ENCODE measurements at places on chromosomes 3 and 15.

DNA sequence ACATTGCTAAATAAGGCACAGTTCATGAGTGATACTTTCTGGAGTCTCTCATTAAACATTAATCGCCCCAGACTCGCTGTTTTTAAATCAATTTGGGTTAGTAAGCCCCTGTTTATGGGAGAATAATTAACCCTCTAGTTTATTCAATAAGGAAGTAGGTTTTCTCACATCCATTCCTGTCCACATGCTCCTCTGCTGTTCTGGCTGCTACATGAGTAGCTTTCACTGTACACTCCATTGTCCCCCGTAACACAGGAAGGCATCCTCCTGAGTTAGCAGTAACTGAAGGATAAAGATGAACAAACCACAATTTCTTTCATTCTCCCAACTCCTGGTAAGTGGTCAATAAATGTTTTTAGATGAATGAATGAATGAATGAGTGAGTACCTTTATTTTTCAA is 378.5 kb downstream of the DIPK2A start:
- no peak for DNase-seq

DNA sequence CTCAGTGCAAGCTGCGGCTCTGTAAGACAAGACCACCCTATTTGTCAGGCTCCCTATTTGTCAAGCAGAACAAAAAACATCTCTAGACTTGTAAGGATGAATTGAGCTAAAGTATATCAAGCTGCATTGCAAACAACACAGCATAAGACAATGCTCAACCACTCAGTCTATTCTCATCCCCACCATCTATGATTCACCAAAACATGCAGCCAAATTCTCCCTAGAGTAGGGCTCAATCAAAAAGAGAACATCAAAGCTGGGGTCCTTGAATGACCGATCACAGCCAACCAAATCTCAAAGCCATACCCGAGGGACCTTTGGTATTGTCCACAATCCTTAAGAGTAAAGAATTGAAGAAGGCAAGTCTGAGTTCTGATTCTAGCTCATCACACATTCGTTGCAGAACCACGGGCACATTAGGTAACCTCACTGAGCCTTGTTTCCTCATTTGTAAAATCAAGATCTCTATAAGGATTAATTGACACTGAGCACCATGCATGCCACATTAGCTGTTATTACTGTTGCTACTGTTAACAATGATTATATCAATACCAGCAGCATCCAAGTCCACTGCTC is 31.2 kb downstream of the RFTN1 start:
- DNase-seq: no peak

DNA sequence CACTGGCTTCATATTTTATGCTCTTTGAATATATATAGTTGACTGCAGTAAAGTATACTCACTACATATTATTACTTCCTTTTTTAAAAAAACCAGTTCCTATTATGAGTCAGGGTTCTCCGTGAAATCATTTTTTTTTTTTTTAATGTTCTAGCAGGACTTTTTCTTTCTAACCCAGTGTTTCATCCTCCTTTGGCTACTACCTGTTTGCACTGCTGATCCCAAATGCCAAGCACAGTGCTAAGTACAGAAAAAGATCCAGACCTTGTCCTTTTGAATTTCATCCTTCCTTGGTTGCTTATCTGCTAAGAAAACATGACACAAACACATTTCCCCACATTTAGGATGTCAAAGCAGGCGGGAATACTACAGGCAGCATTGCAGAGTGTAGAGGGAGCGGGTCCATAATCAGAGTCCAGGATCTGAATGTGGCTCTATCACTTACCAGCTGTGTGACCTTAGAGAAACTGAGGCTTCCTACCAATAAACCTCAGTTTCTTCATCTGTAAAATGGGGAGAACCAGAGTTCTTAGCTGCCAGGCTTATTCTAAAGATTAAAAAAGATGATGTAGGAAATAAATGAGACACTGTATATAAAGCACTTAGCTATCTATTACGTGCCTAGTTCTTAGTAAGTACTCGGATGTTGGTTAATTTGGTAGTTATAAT is 37.2 kb upstream of the ANPEP start:
- DNase-seq: no peak

DNA sequence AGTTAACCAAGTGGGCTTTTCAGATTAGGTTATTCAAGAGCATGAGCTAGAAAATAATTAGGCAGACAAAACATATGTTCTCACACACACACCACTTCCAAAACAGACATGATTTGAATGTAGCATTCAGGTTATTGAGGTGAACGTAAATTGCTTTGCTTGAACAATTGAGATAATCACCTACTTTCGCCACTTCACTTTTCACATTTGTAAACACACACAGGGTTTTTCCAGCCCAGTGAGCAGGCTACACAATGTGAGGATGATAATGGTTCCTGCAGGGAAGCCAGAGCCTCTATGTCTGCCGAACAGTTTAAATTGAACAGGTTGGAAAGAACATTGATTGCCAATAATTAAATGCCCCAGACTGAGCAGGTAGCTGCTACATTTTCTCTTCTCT is 560.8 kb downstream of the OCA2 start:
- no peak for DNase-seq

DNA sequence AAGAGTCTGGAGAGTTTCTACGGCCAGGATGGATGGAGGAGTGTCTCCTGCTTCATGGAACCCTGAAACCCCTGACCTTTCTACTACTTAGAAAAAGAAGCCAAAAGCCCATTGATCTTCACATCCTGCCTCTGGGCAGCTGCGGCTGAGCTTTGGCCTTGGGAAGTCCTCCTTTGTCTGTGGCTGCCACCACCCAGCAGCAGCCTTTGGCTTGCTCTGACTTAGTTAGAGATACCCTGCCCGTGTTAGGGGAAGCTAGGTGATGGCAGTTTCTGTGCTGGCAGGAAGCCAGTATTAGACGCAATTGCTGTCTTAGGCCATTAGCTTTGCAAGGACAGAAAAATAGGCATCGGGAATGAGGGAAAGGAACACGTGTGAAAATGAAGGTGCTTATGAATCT is 18.8 kb downstream of the APH1B start:
- DNase-seq: no peak

GRCh38 chr3:151604891-151605290 is 128.8 kb upstream of the AADACL2 start:
- DNase-seq: no peak

GRCh38 chr15:44397869-44398268 is 29.6 kb upstream of the CTDSPL2 start:
- no peak for DNase-seq

GRCh38 chr3:126424039-126424717 is 29.5 kb downstream of the CFAP100 start:
- DNase-seq: no peak

- DNase-seq: no peak
Observed at GRCh38 chr3:190121383-190121782, 686 bp upstream of the P3H2 start.

- DNase-seq: no peak
Observed at GRCh38 chr3:82960379-82960778, 1198.9 kb upstream of the GBE1 start.

- no peak for DNase-seq
Observed at GRCh38 chr3:124250053-124250452, 258.1 kb upstream of the ROPN1 start.

GRCh38 chr3:188431553-188431952 is 277.6 kb downstream of the LPP start:
- no peak for DNase-seq

DNA sequence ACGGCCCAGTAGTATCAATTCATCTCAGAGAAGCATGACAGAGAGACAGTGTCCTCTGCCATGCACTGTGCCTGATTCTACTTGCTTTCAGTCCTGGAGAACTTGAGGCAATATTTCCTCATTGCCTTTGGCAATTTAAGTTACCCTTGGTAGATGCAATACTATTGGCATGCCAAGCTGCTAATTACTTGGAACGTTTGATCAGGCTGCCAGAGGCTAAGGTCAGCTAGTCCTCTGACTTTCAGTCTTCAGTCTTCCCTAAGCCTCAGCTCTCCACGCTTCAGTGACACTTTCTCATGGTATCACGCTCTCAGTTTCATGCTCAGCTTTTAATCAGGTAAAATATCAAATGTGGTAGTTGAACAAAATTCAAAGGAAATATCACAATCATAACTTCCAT is 13.1 kb upstream of the OSBPL11 start:
- DNase-seq: no peak

GRCh38 chr15:32636410-32636809 is 5.1 kb upstream of the SCG5 start:
- DNase-seq: no peak

- DNase-seq: peak; percentile 61
Observed at GRCh38 chr15:66387163-66388042, 691 bp downstream of the MAP2K1 start.

DNA sequence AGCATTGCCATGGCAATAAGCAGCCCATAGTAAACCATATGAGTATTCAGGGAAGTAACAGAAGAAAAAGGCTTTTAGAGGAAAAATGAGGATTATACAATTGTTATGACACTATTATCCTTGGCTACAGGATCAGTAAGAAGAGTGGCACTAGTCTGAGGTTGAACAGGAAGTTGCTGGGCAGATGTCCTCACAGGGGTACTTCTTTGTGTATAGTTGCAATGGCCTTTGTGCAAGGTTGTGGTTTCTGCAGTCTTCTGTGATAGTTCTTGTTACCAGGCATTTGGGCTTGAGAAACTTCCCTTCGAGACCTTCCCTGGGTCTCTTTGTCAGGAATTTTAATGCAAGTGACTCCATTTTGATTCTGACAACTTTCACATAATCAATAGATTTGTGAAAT is 100.6 kb upstream of the ATP11B start:
- no peak for DNase-seq

GRCh38 chr3:65017359-65017758 is 329.6 kb upstream of the ADAMTS9 start:
- DNase-seq: no peak

- no peak for DNase-seq
Observed at GRCh38 chr3:6540981-6541380, 319.9 kb upstream of the GRM7 start.

DNA sequence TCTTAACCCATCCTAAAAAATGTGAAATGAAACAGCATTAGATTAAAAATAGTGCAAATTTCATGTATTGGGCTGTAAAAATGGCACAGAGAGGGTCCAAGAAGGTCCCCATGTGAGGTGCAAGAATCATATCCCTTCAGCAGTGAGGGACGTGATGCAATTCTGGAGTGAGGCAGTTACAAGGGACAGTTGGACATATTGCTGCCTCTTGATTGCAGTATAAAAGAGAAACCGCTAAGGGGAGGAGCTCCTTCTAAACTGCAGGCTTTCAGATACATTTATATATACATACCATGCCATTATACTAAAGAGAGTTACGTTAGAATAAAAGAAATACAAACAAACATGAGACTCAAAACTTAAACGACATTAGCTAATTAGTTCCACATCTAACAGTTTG is 304.2 kb upstream of the CTNNB1 start:
- no peak for DNase-seq

GRCh38 chr3:72696815-72697214 is 151.4 kb downstream of the SHQ1 start:
- no peak for DNase-seq

- DNase-seq: no peak
Observed at GRCh38 chr3:118187221-118187620, 847.4 kb downstream of the IGSF11 start.

DNA sequence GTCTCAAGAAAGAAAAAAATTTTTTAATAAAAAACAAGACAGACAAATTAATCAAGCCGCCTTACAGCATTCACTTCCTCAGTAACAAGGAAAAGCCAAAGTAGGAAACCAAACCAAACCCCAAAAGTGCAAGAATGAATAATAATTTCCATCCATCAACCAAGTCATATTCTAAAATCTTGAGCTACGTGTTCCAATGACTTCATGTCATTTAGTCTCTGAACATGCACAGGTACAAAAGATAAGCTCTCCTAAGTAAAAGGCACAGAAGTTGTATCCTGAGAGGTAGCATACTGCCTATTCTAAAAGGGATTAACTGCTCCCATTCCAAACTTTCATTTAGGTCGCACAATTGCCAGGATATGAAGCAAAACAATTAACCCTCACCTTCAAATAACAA is 29.7 kb downstream of the SLC4A7 start:
- DNase-seq: no peak

DNA sequence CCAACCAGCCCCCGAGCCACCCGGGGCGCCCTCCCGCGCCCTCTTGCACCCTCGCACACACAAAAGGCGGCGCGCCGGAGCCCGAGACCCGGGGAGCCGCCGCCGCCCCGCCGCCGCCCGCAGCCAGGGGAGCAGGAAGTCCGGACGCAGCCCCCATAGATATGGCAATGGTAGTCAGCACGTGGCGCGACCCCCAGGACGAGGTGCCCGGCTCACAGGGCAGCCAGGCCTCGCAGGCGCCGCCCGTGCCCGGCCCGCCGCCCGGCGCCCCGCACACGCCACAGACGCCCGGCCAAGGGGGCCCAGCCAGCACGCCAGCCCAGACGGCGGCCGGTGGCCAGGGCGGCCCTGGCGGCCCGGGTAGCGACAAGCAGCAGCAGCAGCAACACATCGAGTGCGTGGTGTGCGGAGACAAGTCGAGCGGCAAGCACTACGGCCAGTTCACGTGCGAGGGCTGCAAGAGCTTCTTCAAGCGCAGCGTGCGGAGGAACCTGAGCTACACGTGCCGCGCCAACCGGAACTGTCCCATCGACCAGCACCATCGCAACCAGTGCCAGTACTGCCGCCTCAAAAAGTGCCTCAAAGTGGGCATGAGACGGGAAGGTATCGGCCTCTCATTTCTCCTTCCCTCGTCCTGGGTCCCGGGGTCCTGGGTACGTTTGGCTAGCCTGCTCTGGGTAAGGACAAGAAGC is 1.6 kb downstream of the NR2F2 start:
- no peak for DNase-seq

DNA sequence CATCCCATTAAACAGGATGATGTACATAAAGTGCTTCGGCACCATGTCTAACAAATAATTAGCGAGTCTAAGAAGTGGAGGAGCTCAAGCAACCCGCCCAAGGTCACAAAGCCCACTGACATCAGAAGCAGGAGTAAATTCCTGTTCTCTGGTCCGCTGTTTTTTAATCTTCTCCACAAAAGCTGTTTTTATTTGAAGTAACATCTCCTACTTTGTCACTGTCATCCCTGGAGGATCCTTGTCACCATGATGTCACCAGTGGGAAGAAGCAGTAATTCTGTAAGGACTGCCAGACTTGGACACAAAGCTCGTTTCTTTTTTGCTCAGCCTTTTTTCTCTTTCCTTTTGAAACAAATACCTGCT is 216.2 kb downstream of the STT3B start:
- DNase-seq: no peak

- DNase-seq: no peak
Observed at GRCh38 chr3:110165370-110165743, 828.0 kb upstream of the DPPA4 start.
